Right renal cortex interstitium (tissue), 3 donors: ENCODE measurements at places on chromosomes 3 and 15. TPM values are rescaled to one million over a fixed set of nuclear protein-coding genes. Genes with fewer than 3 reads are reported as not detected.

ST8SIA2 gene
- polyA plus RNA-seq, result 4.7 TPM

DNA sequence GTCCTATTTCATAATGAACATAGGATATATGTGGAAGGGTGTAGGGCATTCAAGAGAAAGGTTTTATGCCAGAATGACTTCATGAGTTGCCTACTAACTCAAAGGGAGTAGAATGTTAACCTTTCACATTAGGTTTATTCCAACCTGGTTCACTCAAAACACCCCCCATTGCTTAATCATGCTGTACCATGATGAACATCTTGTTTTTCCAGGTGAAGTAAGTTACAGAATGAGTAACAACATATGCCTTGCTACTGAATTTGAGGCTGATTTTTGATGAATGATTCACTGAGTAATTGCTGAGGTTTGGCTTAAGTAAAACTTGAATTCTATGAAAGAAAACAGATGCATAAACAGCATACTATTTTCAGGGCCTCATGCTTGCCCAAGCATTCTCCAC, 5.9 kb upstream of the CLDN16 start:
- no peak for DNase-seq

- DNase-seq, result no peak
These were observed 25.3 kb downstream of the CMSS1 start for GRCh38 chr3:99842826-99843589.

DNA sequence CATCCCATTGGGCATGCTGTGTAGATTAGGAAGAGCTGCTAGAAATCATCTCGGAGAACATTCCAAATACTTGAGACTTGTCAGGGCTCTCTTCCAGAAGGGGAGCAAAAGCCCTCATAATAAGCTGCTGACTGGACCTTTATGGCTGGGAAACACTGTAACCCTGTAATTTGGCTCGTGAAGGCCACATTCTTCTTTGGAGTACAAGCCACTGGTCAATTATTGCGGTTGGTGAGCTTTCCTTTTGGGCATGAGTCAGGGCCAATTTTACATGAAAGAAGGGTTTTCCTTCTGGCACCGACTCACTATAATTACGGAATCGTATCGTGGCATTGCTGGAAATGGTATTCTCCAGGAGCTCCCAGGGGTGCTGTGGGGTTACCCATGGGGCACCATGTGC, 434.5 kb upstream of the RGMA start:
- no peak for DNase-seq

DNA sequence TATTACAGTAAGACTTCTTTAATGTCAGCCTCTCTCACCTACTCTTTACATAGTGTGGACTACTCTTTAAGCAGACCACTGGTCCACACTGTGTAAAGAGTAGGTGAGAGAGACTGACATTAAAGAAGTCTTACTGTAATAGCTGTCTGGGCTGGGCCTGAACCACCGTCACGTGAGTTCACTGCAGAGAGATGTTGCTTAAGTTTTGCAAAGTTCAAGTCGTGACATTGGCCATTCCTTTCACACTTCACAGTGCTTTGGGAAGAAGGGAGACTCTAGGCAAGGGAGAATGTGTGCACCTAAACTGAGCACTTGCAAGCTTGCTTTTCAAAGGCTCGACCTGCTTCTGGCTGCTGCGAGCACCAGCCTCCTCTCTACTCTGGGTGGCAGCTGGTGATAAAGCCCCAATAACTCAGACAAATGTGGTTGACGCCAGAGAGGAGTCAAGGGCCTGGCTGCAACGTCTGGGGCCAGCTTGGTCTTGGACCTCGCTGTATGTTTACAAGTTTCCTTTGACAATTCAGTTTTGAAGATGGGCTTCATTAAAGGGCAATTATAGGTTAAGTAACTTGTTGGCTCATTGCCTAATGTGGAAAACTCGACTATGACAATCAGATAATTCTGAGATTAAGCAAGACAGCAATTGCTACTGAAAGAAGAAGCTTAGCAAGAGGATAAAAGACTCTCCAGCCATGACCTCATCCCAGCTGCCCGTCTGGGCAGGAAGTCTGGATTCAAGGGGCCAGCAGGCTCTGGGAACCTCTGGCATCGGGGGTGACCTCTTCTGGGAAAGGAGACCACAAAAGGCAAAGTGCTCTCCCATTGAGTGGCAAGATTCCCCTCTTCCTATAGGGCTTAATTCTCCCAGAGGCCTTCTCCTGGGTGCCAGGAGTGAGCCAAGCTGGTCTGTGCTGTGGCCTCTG, 242.1 kb upstream of the TLE3 start:
- DNase-seq, result no peak

DNA sequence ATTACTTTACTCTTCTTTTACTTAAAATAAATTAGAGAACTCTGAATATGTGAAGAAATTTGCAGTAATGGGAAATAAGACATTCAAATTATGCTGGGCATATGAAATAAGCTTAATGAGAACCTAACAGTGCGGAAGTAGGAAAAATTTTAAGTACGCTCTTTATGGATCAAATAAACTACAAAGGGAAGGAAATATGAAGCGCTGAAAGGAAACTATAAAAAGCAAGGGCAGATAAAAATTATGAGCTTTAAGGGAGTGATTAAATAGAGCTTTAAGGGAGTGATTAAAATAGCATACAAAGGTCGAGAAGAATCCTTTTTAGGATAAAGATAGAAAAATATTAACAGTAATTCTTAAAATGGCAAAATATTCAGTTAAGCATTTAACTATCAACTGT, 118.3 kb upstream of the AADACL2 start:
- DNase-seq, result no peak
